ENCODE measurements at places on chromosomes 7 and 10.

DNA sequence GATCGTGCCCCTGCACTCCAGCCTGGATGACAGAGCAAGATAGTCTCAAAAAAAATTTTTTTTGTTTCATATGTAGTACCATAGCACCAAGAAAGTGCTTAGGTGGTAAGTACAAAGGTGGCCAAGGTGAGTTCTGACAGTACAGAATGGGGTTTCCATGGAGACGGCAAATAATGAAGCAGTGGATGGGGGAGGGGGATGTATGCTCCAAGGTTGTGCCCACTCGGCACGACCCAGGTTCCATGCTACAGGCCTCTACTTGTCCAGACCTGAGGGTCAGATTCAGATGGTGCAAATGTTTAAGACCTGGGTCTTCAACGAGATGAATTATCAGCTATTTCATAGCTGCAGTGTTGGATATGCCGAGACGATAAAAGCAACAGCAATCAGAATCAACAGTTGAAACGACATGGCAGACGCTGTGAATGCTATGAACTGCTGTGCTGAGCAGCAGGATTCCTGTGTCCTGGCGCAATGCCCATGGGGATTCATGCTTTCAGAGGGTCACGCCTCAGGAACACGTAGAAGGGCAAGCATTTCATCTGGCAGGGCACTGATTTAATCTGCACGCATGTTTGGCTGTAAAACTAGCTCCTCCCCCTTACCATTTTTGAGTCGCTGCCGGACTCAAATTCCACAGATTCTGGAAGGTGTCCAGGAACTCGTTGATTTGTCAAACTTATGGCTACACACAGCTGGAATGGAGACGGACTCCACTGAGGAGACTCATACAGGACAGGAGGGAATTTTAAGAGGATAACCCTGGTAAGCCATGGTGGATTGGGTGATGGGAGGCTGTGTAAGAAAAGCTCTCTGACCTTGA, 256.5 kb downstream of the FRMD4A start:
- no peak for DNase-seq

DNA sequence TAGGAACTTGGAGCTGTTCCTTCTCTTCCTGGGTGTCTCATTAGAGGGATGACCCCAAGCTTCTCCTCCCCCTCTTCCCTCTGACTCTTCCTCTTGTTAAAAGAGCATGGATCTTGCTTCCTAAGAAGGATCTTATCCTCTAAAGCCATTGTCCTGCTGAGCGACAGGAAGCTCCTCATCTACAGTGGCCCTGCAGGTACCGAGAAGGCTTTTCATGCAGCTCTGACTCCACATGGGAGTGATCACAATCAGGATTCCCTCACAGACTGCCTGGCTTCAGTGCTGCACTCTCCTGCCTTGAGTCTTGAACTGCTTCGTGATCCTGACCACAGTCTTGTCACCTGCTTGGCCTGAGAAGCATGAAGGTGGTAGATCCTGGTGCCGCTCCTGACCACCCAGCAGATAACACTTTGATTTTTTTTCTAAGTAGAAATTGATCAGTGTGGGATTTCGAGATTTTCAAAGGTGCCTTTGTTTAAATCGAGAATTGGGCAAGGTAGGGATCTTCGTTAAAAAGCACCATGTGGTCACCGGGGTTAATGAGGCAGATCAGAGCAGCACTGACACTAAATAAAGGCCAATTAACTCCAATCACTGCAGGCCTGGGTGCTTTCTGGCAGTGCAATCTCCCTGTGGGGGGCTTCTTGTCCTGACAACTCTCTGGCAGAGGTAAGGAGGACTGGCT, 376.4 kb downstream of the NRG3 start:
- DNase-seq = no peak

GRCh38 chr7:17939211-17939605, 1.1 kb downstream of the SNX13 start:
- DNase-seq = no peak

- no peak for DNase-seq
Observed at GRCh38 chr7:16999541-17000267, 117.9 kb upstream of the AGR3 start.

DNA sequence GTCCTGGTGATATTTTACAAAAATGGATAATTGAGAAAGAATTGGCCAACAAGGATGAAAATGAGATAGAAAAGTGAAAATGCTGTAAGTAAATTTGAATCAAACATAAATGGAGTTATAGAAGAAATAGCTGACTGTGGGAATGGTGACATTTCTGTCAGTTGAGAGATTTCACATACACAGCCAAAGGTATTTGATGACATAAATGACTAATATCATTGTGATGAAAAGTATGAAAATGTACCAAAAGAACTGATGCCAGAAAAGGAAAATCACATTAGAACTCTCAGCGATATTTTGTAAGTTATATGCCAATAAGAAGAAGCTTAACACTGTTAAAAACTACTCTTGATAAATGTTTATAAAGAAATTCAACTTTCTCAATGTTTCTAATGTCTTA, 54.9 kb downstream of the TFPI2 start:
- DNase-seq = no peak

DNA sequence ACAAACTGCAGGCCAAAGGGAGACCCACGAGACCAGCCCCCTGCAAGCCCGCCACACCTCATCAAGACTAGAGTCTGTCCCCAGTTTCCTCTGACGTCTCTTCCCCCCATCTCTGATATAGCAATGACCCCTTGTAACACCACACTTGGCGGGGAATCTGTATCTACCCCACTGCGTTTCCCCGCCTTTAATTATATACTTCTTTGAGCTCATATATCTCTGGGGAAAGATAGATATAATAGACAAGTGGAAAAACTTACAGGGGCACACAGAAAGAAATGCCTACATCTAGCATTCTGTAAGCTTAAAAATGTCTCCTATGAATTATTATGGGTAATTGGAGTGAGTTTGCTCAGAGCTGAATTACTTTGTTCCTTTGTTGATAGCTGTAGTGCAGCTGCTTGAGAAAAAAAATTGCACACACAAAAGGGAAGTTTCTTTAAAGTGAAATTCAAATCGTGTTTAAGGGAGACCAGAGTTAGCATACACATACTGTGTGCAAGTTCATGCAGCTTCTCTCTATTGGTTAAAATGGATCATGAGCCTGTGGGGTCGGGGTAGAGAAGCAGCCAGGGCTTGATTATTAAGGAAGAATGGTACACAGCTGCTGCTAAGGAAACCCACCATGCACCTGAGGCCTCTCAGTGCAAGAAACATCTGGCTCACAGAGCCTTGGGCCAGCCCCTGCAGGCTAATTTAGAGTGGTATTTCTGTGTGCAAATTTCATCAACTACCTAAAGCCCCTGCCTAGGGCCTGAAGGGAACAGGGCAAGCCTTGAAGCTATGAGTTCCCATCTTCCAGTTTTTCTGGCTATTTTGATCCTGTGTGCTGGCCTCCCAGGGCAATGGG, 32.5 kb downstream of the CDCA7L start:
- DNase-seq = no peak

DNA sequence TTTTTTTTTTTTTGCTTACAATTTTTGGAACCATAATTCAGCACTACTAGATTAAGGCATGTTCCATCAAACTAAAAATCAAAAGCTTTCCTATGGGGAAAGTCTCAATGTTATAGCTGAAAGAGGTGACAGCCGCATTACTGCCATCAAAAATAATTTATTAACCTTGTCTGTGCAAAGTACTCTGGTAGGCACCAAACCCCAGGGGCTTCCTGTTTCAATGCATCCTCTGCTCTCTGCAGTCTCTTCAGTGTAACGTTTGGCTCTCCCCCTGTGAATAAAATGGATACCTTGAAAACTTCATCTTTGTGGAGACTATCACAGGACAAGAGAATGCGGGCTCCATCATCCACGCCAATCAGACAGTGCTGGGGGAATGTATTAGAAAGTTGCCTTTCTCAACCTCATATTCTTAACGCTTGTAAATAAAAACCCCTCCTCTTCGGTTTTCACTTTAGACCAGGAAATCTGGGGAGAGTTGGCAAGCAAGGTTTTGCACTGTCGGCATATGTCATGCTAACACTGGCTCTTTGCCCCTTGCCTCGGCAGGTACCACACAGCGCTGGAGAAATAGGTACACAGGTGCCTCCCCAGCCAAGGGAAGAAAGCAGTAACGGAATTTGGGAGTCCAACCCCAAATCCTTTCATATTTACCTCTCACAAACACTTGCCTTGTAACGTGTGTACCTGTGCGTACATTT, 1.6 kb upstream of the NRG3 start:
- no peak for DNase-seq

- DNase-seq = no peak
Observed at GRCh38 chr7:22234227-22234626, 122.7 kb downstream of the RAPGEF5 start.
